Pancreas (tissue), 10 donors: ENCODE measurements at places on chromosomes 3 and 15. TPM values are rescaled to one million over a fixed set of nuclear protein-coding genes. Genes with fewer than 3 reads are reported as not detected.
A peak's percentile ranks its signal among the peaks of the same experiment; 100 is the strongest.

DNA sequence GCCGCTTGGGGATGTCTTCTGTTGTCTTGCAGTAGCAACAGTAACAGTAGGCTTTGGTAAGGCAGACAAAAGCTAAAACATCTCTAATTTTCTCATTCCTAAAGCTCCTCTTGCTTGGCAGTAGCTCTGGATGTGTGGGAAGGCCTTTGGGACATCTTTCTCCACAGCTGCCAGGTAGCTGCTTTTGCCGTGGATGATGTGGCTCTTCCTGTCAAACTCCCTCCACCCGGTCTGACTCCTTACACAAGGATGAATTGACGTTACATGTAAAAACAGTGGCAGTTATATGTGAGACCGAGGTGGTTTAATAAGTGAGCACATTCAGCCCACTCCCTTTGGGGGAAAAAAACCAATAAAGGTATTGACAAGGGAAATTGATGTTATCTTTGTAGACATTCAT is 309.1 kb downstream of the TUSC7 start:
- H3K4me3 ChIP-seq: no peak overlapping the region
- H3K27ac ChIP-seq: no peak overlapping the region
- no peaks in the 10 kb centered on the region for H3K27me3 ChIP-seq

The DISP2 gene
- 4.1 TPM for polyA plus RNA-seq

The CELSR3 gene
- 6.3 TPM for polyA plus RNA-seq

The BNC1 gene
- polyA plus RNA-seq: 0.42 TPM

- peak; percentile 38 for DNase-seq
- H3K27ac ChIP-seq: no peak overlapping the region
- H3K36me3 ChIP-seq: no peaks in the 10 kb centered on the region
- H3K4me1 ChIP-seq: peaks cover 3% of the 10 kb centered on the region
Observed at GRCh38 chr15:64837502-64837901, 4.2 kb upstream of the PLEKHO2 start.

The CPLX3 gene
- 0.09 TPM for polyA plus RNA-seq

The TIMP4 gene
- polyA plus RNA-seq: 2.1 TPM

The GXYLT2 gene
- polyA plus RNA-seq: 0.87 TPM

GRCh38 chr3:189845069-189845468 is 213.9 kb downstream of the TP63 start:
- no peaks in the 10 kb centered on the region for H3K36me3 ChIP-seq
- H3K4me3 ChIP-seq: no peak overlapping the region
- no peaks in the 10 kb centered on the region for H3K27me3 ChIP-seq
- H3K4me1 ChIP-seq: no peaks in the 10 kb centered on the region

- H3K4me1 ChIP-seq: no peaks in the 10 kb centered on the region
- DNase-seq: no peak
- no peaks in the 10 kb centered on the region for H3K27me3 ChIP-seq
- H3K36me3 ChIP-seq: no peaks in the 10 kb centered on the region
Observed at GRCh38 chr3:61903931-61904657, 342.7 kb downstream of the PTPRG start.

The C2CD4A gene
- 3.5 TPM for polyA plus RNA-seq

DNA sequence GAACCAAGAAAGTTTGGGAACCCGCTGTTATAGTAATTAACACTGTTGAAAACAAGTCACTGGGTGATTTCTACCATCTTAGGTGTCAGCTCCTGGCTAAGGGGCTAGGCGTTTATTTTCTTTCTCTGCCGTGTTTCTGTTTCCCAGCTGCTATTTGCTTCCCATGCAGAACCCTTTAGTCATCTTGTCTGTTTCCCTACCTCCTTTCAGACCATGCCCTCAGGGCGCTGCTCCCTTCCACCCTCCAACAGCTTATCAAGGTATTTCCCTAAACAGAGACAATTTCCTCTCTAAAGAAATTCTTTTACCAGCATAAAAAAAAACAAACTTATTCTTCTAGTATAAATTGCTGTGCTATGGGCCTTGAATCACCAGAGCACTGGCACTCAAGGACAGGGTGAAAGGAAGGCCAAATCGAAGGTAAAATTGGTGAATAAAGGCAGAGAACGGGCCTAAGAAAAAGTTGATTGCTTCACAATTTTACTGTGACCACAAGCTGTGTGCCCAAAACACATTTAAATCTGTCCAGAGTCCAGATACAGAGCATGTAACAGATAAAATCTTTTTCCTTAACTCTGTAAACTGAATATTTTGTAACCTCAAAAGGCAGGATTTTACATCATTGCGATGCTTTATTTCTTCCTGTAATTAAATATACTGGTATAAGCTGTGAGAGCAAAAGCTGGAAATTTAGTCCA is 319.2 kb downstream of the ZNF621 start:
- H3K36me3 ChIP-seq: no peaks in the 10 kb centered on the region
- no peaks in the 10 kb centered on the region for H3K27me3 ChIP-seq
- H3K4me3 ChIP-seq: no peak overlapping the region
- no peak overlapping the region for H3K27ac ChIP-seq

- no peaks in the 10 kb centered on the region for H3K36me3 ChIP-seq
- no peak for DNase-seq
- no peak overlapping the region for H3K27ac ChIP-seq
- H3K4me1 ChIP-seq: peaks cover 14% of the 10 kb centered on the region
Observed at GRCh38 chr15:85426481-85426880, 46.1 kb downstream of the AKAP13 start.

The CPNE9 gene
- 0.19 TPM for polyA plus RNA-seq

DNA sequence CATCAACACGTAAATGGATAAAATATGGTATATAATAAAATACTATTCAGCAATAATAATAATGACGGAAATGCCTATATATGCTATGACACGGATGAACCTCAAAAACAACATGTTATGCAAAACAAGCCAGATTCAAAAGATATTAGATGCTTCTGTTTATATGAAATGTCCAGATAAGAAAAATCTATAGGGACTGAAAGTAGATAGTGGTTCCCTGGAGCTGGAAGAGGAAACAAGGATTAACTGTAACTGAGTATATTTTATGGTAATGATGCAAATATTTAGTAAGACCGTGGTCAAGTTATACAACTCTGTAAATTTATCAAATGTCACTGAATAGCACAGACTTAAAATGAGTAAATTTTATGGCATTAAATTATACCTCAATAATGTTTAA is 25.8 kb upstream of the WDR49 start:
- no peaks in the 10 kb centered on the region for H3K36me3 ChIP-seq
- no peaks in the 10 kb centered on the region for H3K4me1 ChIP-seq
- no peaks in the 10 kb centered on the region for H3K27me3 ChIP-seq
- H3K4me3 ChIP-seq: no peak overlapping the region
- H3K27ac ChIP-seq: no peak overlapping the region

DNA sequence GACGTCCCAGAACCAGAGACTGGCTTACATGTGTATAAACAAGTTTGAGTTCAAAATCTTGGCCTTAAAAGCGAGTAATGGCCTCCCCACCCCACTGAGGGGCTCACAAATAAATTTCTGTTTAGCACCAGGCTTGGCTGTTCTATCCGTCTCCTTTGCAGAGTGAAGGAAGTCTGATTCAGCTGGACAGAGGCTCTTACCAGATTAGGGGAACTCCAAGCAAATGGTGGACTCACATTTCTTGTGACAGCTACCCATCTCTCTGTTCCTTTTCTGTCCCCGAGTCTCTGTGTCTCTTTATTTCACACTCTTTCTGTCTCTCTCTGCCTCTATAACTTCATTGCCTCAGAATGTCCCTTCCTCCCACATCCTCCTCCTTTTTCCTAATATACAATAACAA is 62.7 kb downstream of the DGKG start:
- H3K27me3 ChIP-seq: no peaks in the 10 kb centered on the region
- H3K4me1 ChIP-seq: no peaks in the 10 kb centered on the region
- no peak overlapping the region for H3K4me3 ChIP-seq
- H3K27ac ChIP-seq: no peak overlapping the region
- H3K36me3 ChIP-seq: no peaks in the 10 kb centered on the region

- DNase-seq: peak; percentile 77
- H3K27ac ChIP-seq: no peak within 1 kb of the TSS
- no peaks in the 10 kb centered on the region for H3K27me3 ChIP-seq
- H3K4me1 ChIP-seq: no peaks in the 10 kb centered on the region
Observed at GRCh38 chr15:78811124-78811824, at the start of gene ADAMTS7. Gene ADAMTS7, minus strand, starts transcription at chr15:78811464. Its CDS starts 244 bp downstream, at chr15:78811220.

GRCh38 chr3:13880811-13881156 is 913 bp upstream of the WNT7A start:
- H3K4me3 ChIP-seq: no peak overlapping the region
- no peaks in the 10 kb centered on the region for H3K36me3 ChIP-seq
- peaks cover 3% of the 10 kb centered on the region for H3K4me1 ChIP-seq
- no peak for DNase-seq
- H3K27me3 ChIP-seq: peaks cover 5% of the 10 kb centered on the region
- H3K27ac ChIP-seq: no peak overlapping the region

DNA sequence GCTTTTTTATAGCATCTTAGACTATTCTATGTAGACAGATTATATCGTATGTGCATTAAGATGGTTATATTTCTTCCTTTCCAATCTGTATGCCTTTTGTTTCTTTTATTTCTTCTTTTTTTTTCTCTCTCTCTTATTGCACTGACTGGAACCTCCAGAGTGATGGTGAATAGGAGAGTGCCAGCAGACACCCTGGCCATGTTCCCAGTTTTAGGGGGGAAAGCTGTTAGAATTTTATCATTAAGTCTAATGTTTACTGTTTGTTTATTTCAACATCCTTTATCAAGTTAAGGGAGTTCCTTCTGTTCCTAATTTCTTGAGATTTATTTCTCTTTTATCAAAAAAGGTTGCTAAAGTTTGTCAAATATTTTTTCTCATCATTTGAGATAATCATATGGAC is 116.6 kb upstream of the LRTM1 start:
- no peaks in the 10 kb centered on the region for H3K36me3 ChIP-seq
- DNase-seq: no peak
- no peaks in the 10 kb centered on the region for H3K27me3 ChIP-seq
- H3K4me3 ChIP-seq: no peak overlapping the region
- H3K27ac ChIP-seq: no peak overlapping the region

The CLRN1 gene
- polyA plus RNA-seq: not detected

GRCh38 chr3:130661140-130661891 is 85.3 kb downstream of the PIK3R4 start:
- no peaks in the 10 kb centered on the region for H3K36me3 ChIP-seq
- no peak overlapping the region for H3K4me3 ChIP-seq
- DNase-seq: no peak

DNA sequence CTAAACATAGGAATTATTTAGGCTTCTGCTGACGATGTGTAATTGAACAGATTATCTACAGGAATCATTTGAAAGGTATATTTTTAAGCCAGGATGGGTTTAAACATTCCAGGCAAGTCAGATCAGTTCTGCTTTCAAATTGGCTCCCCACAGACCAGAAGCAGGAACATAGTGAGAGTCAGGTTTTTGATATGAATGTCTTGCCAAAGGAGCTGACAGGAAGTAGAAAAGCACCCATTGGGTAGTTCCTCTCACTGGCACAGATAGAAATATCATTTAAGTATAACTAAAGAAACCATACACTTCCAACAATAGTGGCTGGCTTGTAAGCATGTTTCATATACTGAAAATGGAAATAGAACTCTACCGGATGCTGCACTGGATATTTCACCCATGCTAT is 95.2 kb downstream of the CLDN1 start:
- no peaks in the 10 kb centered on the region for H3K27me3 ChIP-seq
- H3K4me3 ChIP-seq: no peak overlapping the region
- DNase-seq: no peak
- no peaks in the 10 kb centered on the region for H3K4me1 ChIP-seq

DNA sequence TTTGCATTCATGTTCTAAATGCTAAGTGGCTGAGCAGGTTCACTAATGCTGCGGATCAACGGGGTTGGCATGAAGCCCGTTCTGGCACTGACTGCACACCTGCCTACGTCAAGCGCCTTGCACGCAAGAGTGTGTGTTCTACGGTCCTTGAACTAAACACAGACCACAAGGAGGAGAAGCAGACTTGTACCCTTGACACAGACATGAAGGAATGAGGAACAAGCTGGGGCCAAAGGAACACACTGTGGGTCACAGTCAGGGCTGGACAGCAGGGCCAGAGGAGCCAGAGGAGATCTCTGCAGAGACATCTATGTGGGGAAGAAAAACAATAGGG is 48.0 kb upstream of the LDHAL6B start:
- H3K36me3 ChIP-seq: no peaks in the 10 kb centered on the region
- H3K4me1 ChIP-seq: no peaks in the 10 kb centered on the region
- H3K4me3 ChIP-seq: no peak overlapping the region

The ATP13A4 gene
- 5.7 TPM for polyA plus RNA-seq

The GPR87 gene
- polyA plus RNA-seq: not detected

- no peak for DNase-seq
- H3K27me3 ChIP-seq: no peaks in the 10 kb centered on the region
- no peaks in the 10 kb centered on the region for H3K36me3 ChIP-seq
- no peak overlapping the region for H3K27ac ChIP-seq
- no peak overlapping the region for H3K4me3 ChIP-seq
Observed at GRCh38 chr3:135908225-135908624, 57.3 kb upstream of the PPP2R3A start.

The HTR3E gene
- polyA plus RNA-seq: not detected

DNA sequence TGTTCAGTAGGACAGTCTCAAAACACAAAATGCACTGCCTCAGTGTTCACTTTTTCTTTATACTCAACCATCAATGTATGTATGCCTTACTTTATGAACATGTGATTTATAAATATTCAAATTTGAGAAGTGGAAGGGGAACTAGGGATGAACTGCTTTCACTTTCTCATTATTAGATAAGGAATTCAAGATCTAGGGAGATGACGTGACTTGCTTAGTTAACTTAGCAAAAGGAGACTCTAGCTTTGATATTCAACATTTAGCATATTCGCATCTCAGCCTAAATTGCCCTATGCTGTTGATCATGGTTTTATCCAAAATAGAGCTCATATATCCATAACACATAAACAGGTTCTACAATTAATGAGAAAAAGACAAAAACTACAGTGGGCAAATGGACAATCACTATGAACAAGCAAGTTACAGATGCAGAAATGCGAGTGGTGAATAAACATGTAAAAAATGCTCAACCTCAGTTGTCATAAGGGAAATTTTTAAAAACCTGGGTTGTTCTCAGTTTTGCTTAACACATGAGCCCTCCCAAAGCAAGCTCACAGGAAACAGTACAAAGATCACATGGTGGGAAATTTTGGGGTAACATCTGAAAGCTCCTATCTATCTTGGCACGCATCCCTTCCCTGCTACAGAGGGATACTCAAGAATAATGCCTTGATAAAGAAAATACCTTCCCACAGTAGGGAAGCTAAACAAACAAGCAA is 269.8 kb downstream of the THRB start:
- H3K27ac ChIP-seq: peak overlapping the region; percentile 39
- DNase-seq: no peak
- no peaks in the 10 kb centered on the region for H3K4me1 ChIP-seq
- H3K36me3 ChIP-seq: no peaks in the 10 kb centered on the region

DNA sequence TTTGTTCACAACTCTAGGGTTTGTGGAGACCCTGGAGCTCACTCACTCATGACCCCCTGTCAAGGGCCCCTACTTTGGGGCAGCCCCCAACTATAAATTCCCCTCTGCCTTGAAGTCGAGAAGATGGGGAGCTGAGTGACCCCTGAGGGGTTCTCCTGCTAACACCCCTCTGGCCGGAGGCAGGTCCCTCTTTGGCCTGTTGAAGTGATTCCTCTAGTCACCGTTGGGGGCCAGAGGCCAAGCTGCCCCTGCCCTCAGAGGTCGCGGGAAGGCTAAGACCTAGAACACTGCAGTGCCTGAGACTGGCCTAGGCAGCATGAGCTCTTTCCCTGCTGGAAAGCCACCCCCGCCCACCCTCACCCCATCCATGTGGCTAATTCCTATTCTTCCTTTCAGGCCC is 15.4 kb upstream of the SKOR1 start:
- H3K27ac ChIP-seq: no peak overlapping the region
- DNase-seq: no peak
- H3K4me1 ChIP-seq: no peaks in the 10 kb centered on the region
- no peaks in the 10 kb centered on the region for H3K27me3 ChIP-seq
